Aorta (tissue), 5 donors: ENCODE measurements at places on chromosomes 2 and 18. TPM values are rescaled to one million over a fixed set of nuclear protein-coding genes. Genes with fewer than 3 reads are reported as not detected.

GRCh38 chr2:186761814-186762213 is 68.0 kb downstream of the FAM171B start:
- no peak for DNase-seq

DNA sequence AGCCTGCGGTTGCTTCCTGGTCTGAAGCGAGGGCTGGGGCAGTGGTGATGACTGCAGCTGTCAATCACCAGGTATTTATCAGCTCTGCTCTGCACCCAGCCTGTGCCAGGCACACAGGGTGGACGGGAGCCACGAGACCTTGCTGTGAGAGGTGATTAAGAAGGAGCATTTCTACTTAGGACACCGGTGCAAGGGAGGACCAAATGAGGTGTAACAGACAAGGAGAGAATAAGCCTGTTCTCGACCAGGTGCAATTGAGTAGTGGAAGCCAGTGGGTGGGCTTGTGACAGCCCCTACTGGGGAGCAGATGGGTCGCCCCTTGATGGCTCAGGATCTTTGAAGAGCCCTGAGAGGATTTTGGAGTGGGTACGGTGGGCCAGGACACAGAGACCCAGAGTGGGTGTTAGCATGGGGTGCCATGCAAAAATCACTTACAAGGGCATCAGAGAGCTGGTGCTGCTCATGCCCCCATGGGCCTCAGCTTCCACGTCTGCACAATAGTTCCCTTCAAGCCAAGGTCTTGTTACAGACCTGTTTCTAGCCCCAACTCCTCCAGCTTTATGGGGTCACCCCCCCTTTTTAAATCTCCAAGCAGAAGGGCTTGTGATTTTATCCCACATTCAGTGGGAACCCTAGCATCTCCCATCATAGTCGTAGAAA is 24.6 kb downstream of the GPR55 start:
- peak; percentile 50 for DNase-seq

GRCh38 chr18:40375837-40376236 is 1579.2 kb upstream of the PIK3C3 start:
- DNase-seq: no peak

GRCh38 chr18:46761059-46761769 is 4.4 kb upstream of the ST8SIA5 start:
- no peak for DNase-seq

DNA sequence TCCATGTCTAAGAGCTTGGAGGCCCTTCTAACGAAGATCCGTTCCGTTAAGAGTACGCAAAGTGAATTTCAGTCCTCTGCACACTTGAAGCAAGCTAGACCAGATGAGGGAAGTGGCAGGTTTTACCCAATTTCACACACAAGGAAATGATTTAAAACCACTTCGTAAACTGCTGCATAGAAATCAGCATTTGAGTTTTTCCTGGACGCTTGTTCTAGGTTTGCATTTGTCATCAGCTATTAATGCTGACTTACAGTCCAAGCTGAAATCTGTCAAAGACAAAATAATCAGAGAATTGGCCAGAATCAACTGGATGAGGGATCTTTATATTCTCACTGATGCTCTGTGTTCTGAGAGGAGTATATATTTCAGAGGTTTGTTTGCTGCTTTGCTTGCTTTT is 117.6 kb upstream of the RASGRP3 start:
- DNase-seq: no peak

DNA sequence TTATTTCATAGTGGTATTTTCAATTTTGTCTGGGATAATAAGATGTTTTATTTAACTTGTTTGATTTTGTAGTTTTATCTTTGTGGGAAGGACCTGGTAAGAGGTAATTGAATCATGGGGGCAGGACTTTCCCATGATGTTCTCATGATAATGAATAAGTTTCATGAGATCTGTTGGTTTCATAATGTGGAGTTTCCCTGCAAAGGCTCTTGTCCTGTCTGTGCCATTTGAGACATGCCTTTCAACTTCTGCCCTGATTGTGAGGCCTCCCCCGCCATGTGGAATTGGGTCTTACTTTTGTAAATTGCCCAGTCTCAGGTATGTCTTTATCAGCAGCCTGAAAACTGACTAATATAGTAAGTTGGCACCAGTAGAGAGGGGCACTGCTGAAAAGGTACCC is 77.8 kb upstream of the ARHGAP15 start:
- DNase-seq: no peak

DNA sequence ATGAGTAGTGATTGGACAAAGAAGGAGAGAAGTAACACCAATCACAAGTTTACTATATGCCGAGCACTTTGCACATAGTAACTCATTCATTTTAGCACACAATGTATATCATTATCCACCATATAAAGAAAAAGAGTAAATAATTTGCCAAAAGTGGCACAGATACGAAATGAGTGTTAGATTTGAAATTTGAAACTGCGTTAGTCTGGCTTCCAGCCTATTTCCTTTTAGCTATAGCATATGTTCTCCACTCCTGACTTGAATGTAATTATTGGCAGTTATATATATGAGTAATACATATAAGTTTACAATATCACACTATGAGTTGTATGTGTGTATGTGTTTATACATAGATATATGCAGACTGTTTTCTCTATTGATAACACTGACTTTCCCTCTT is 98.6 kb downstream of the NOL4 start:
- no peak for DNase-seq

GRCh38 chr2:100645695-100646429 is 83.1 kb downstream of the PDCL3 start:
- DNase-seq: no peak

DNA sequence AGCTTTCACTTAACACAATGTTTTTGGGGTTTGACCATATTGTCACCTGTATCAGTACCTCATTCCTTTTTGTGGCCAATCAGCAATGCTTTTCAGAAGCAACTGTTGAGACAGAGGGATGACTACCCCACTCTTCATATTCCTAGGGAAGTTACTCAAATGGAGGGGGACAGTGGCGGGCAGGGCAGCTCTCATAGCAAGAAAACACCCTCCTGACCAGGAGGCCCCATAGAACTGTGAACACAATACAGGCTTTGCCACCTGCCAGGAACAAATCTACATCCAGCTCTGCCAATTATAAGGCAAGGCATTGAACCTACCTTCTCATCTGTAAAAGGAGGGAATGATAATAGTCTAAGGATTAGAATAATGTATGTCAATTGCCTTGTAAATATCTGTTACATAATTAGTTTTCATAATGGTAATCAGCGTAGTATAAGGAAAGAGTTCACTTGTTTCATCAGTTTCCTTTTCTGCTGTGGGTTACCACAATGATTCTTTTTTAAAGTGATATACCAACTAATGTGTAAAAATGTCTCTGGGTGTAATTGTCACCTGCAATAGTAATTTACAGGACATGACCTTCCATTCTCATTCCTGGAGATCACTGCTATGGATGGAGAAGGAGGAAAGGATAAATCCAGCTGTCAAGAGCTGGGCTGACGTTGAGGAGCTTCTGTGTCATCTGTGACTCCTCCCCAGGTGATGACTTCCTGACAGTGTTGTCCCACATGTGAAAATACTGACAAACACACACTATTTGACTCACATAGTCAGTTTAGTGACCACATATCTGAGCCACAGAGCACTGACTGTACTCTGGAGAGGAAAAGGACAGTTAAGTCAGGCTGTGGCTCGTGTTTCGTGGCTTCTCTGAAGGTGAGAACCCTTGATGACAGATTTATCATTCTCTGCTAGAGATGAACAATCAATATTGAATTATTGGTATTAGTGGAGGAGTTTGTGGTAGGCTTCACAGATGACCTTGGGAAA is 13.5 kb downstream of the ALPK2 start:
- no peak for DNase-seq

GRCh38 chr2:96699621-96700020 is 40.2 kb downstream of the LMAN2L start:
- no peak for DNase-seq

DNA sequence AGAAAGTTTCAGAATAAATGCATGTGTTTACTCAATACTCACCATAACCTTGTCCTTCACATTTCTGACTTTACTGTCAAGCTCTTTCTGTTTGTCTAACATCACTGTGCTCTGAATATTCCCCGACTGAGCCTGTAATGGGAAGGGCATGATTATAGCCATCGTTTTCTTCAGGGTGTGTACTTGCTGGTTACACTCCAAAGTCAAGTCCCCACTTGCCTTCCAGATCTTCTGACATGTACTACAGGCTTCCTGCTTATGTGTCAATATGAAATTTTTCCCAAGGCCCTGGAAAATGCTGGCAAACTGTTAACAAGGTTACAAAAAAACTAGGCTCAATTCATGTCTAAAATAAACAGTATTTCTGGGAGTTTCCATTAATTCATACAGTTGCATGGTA is 12.9 kb downstream of the STAT1 start:
- no peak for DNase-seq

Gene MAP3K19
- total RNA-seq: not detected

Gene LHCGR
- total RNA-seq: 0.42 TPM

Gene HOXD12
- total RNA-seq: not detected

Gene DUSP19
- total RNA-seq: 8.1 TPM

Gene NAT8
- not detected for total RNA-seq
